ENCODE measurements at places on chromosomes 6 and 20.

GRCh38 chr6:223763-224162, 68.5 kb upstream of the DUSP22 start:
- no peak for DNase-seq

- DNase-seq = no peak
Measured at GRCh38 chr6:134379599-134379998, 61.7 kb upstream of the SGK1 start.

DNA sequence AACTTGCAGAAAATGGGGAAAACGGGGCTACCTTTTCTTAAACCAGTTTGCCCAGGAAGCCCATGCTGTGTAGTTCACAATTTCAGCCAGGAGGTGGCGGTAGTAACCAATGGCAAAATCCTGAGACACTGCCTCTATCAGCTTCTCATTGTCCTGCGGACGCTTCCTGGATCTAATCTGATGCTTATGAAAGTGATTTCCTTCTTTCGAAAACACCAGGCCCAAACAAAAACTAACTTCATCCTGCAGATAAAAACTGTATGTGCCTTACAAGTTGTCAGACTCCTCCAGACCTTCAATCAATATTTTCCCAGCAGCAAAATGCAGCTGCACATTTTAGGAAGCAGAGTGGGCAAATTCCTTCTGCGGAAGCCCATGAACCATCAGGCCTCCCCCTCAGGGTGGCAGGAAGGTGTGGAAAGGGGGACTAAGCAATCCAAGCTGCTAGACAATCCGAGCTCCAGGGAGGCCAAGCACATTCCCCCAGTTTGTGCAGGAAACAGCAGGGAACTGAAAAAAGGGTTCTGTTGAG, 88.5 kb downstream of the LY86 start:
- peak; percentile 75 for DNase-seq

GRCh38 chr20:8693709-8694108, 375.2 kb upstream of the PLCB4 start:
- no peak for DNase-seq

GRCh38 chr6:85576476-85576875, 17.2 kb downstream of the SNX14 start:
- DNase-seq = no peak

GRCh38 chr6:98941319-98941718, 6.4 kb downstream of the FBXL4 start:
- DNase-seq = no peak

DNA sequence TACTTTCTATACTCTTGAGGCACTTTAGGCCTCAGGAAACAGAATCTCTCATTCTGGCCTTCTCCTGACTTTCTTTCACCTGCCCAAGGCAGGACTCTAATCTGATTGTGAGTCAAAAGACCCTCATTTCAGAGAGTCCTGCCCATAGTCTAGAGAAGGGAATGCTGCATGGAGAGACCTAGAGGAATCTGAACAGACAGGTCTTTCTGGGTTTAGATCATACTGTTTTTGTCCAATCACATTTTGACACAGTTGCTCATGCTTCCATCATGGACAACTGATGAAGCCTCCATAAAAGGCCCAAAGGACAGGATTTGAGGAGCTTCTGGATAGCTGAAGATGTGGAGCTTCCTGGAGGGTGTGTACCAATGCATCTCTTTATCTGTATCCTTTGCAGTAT, 48.1 kb upstream of the BTBD3 start:
- DNase-seq = no peak

- DNase-seq = no peak
Measured at GRCh38 chr6:7540595-7540994, 876 bp upstream of the DSP start.

- DNase-seq = no peak
Measured at GRCh38 chr6:39493777-39494176, 171.3 kb upstream of the KCNK16 start.

GRCh38 chr20:23446505-23446904, 6.2 kb downstream of the CST11 start:
- DNase-seq = no peak

- no peak for DNase-seq
Measured at GRCh38 chr20:7031222-7031621, 263.7 kb downstream of the BMP2 start.

DNA sequence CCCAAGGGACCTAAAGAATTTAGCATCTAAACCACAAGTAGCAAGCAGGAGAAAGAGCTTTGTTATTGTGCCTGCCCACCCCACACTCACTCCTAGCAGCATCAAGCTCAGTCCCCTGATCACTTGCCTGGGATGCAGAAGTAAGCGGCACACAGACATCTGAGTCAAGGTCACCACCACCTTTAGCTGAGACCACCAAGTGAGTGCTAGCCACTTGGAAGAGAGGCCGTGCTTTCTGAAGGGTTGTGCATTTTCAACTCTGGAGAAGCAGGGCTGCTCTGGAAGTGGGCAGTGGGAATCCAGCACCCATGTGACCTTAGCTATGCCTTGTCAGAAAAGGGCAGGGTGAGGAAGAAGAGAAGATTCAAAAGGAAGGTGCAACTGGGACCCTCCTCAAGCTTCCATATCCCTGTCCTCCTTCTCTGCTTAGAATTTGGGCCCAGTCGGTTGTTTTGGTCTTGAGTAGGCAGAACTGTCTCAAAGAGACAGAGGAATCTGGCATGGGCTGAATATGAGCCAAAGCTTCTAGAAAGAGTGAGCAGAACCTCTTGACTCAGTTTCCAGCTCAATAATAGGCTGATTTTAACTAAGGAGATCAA, 6.2 kb downstream of the NR2E1 start:
- DNase-seq = no peak

DNA sequence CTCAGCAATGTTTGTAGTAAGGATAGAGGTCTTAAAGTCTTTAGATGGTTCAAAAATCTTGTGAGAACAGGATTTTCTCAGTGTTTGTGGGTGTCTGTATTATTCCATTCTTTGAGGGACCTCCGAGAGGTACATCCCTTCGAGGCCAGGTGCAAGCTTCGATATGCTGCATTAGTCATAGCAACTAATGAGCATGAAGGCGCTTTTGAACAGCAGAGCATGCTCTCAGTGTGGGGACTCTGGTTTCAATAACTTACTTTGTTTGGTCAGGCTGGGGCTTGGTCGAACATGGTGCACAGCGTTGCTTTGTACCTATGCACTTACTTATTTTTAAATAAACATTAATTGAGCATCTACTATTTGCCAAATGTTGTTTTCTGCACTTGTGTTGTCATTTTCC, 297.9 kb downstream of the CLIC5 start:
- no peak for DNase-seq

DNA sequence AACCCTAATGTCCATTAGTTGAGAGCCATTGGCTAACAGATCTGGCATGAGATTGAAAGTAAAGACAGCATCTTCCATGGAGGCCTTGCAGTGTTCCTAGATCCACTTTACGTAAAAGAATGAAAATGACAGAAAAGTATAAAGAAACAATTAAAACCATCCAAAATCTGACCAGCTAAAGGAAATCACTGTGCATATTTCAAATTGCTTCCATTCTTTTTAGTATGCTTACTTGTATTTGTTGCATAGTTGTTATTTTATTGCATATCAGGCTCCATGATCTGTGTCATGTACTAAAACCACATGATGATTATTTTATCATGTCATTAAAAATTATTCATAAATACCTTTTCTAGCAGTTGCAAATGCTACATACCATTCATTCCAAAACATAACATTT, 67.9 kb downstream of the GCLC start:
- DNase-seq = no peak

DNA sequence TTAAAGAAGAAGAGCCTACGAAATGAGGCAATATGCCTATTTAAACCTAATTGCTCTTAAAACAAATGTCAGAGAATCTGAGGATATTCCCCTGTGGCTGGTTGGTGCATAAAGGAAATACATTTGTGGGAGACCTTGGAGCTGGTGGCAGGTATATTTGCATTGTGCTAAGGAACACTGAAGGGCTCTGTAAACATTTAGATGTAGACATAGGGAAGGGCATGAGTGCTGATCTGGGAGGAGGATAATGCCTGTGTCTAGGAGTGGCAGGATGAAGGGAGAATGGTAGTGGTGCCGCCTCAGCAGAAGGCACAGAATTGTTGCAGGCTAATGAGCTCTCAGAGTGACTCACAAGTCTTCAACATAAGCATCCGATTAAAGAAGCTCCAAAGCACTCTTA, 85.8 kb downstream of the CD164 start:
- no peak for DNase-seq

GRCh38 chr20:46715292-46715756, 5.9 kb downstream of the SLC2A10 start:
- DNase-seq = no peak

GRCh38 chr20:64167676-64168075, 3.4 kb downstream of the MYT1 start:
- DNase-seq = no peak

DNA sequence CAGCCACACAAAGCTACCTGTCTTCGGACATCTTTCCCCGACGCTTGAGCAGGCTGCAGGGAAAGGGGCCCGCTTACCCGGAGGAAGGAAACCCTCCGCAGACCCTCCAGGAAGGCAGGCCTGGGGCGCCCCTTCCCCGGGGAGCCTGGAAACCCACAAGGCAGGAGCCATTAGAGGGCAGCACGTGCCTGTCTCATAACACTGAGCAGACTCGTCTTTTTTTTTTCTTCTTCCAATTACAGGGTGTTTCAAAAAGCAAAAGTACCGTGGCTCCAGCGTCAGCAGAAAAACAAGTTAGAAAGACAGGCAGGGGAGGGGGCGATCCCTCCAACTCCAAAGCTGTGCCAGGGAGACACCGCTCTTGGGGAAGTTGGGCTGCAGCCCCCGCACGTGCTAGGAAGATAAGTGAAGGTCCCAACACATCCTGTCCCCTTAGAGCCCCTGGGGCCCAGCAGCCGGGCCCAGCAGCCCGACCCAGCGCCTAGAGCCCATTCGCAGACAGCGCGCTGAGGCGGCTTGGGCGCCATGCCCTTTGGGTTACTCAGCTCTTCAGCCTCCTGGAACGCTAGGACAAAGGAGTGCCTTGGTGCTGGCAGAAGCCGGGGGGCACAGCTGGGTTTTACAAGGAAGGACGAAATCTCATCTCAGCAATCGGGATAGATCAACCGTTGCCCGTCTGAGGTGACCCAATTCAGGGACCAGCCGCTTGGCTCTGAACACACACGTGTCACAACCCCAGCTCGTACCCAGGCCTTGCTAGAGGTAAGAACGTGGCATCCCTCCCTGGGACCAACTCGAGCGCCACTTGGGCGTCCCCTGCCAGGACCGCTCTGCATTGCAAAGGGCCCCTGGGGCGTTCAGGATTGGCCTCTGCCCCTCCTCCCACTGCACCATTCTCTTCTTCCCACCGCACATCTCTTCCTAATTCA, 136.3 kb downstream of the LY86 start:
- DNase-seq = peak; percentile 33

- DNase-seq = peak; percentile 50
Measured at GRCh38 chr20:3406481-3407039, 909 bp downstream of the DNAAF9 start.

DNA sequence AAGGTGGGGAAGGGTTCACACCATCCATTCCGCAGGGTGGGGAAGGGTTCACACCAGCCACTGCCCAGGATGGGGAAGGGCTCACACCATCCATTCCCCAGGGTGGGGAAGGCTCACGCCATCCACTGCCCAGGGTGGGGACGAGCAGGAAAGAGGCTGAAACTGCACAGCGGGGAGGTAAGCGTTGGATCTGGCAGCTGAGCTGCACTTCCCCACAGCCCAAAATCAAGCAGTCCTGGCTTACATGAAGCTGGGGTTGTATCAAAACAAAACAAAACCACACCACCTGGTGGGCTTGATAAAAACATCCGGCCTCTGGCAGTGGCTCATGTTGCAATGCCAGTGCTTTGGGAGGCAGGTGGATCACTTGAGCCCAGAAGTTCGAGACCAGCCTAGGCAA, 268.5 kb downstream of the TAF4 start:
- no peak for DNase-seq

- DNase-seq = no peak
Measured at GRCh38 chr20:63457737-63458136, 14.7 kb downstream of the KCNQ2 start.

DNA sequence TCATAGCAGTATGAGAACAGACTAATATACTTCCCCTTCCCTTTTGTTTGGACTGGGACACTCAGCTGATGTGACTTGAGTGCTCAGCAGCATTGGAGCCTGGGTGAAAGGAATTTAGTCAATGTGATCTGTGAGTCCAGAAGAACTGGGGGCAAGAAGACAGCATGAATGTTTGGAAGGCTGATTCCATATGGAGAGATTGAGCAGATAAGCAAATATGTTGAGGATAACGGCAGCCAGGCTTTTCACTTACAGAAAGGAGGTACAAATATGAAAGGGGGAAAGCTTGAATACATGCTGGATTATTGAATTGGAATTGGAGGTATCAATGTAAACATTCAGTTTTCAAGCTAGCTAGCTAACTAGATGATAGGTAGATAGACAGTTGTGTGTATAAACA, 37.8 kb upstream of the SMAP1 start:
- no peak for DNase-seq

DNA sequence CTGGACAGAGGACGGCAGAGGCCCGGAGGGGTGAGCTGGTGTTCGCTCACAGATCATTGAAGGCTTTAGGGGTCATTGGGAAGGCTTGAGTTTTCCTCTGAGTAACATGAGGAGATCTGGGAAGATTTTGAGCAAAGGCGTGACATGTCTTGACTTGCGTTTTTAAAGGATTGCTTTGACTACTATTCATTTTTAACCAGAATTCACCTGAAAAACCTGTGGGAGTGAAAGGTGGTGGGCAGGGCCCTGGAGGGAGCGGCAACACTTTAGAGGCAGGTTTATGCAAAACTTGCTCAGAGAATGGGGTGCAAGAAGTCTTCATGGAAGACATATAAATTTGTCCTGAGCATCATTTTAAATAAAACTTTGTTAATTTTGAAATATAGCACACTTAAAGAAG, 72.2 kb upstream of the EEF1E1 start:
- DNase-seq = no peak

DNA sequence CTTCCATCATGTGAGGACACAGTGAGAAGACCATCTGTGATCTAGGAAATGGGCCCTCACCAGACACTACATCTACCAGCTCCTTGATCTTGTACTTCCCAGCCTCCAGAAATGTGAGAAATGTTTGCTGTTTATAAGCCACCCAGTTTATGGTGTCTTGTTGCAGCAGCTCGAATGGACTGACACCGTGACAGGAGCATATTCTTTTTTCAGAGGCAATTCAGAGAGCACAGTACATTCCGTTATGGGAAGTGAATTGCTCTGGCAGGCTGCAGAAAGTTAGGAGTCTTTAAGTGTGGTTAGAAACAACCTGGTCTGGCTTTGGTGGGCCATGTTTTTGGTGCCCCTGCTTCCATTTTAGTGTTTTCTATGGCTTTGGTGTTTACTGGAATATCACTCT, 75.1 kb downstream of the FIG4 start:
- DNase-seq = no peak

DNA sequence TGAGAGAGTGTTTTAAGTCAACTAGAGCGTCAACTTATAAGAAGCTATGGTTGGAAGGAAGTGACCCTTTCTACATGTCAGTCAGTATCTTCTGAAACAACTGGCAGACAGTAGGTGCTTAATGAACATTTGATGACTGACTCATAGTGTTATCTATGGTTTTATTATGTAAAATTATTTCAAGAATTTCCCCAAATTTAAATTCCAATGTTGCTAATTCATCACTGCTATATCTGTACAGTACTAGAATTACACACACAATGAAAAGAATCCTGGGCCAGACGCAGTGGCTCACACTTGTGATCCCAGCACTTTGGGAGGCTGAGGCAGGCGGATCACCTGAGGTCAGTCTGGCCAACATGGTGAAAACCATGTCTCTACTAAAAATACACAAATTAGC, 721.4 kb upstream of the FLRT3 start:
- no peak for DNase-seq
